ENCODE measurements at places on chromosomes 11 and 22.

DNA sequence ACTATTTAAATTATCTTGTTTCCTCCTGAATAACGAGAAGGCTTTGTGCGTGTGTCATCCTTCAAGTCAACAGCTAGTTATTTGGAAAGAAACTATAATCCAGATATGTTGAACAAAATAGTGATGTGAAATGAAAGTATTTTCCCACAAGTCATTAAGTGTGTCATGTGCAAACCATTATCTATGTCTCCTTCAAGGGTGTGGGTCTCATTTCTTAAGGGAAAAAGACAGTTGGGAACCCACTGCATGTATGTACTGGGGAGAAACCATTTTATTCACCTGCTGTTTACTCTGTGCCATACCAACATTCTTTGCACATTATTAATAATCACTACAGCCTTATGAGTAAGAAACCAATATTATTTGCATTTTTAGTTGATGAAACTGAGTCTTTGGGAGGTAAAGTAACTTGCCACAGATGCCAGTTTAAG, 145.3 kb upstream of the CTSC start:
- no peak for DNase-seq

- DNase-seq: no peak
Measured at GRCh38 chr11:85665733-85666132, 804 bp upstream of the CREBZF start.

DNA sequence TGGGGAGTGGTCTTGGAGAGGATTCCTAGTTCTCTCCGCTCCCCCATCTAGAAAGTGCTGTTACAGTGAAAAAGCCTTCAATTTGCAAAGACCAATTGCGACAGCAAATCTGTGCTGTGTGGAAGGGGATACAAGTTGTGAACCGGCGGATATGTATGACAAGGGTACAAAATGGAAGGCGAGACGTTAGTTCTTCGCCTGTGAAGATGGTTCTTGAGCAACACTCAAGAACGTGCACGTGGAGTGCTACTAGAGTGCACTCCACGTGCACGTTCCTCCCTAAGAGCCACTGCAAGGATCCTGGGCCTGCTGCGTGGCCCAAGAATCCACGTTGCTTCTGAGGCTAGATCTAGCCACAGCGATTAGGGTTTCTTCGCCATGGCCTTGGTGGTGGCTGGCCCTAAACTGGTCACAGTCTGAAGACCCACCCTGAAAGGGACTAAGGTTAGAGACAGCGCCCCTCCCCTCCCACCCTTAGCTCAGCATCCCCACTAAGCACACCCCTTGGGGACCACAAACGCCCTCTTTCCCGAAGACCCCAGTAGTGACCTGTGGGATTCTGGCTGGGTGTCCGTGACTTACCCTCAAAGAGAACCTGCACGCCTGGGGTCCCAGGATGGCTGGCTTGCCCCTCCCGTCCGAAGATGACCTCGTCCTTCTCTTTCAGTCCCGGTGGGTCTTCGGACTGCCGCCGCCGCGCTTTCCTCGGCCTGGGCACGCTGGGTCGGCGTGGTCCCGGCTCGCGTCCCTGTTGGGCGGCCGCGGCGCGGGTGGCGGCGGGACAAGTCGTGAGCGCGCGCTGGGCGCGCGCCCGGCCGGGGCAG, 519 bp upstream of the PDE3B start:
- no peak for DNase-seq

GRCh38 chr11:45087086-45087899, 59.1 kb upstream of the PRDM11 start:
- no peak for DNase-seq

GRCh38 chr22:37210041-37210803, 2.1 kb downstream of the SSTR3 start:
- no peak for DNase-seq

GRCh38 chr11:2213384-2213842, 41.8 kb upstream of the TH start:
- DNase-seq: no peak

GRCh38 chr11:3353066-3353465, 25.9 kb downstream of the ZNF195 start:
- DNase-seq: no peak

DNA sequence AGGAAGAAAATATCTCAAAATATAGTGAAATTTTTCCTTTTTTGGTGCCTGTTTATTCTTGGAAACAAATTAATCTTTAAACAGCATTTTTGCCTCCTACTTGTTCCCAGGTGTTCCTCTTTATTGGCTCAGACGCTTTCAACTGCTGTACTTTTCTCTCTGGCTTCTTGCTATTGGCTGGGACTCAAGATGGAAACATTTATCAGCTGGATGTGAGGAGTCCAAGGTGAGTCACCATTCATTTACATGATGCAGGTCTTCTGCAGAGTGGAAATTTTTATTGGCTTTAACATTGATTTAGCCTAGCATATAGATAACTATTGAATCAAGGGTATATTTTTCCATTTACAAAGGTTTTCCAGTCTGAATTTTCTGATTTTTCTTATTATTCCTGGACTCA, 34.4 kb upstream of the DNAJB13 start:
- DNase-seq: no peak

- no peak for DNase-seq
Measured at GRCh38 chr11:114819028-114819427, 140.7 kb downstream of the NXPE2 start.

DNA sequence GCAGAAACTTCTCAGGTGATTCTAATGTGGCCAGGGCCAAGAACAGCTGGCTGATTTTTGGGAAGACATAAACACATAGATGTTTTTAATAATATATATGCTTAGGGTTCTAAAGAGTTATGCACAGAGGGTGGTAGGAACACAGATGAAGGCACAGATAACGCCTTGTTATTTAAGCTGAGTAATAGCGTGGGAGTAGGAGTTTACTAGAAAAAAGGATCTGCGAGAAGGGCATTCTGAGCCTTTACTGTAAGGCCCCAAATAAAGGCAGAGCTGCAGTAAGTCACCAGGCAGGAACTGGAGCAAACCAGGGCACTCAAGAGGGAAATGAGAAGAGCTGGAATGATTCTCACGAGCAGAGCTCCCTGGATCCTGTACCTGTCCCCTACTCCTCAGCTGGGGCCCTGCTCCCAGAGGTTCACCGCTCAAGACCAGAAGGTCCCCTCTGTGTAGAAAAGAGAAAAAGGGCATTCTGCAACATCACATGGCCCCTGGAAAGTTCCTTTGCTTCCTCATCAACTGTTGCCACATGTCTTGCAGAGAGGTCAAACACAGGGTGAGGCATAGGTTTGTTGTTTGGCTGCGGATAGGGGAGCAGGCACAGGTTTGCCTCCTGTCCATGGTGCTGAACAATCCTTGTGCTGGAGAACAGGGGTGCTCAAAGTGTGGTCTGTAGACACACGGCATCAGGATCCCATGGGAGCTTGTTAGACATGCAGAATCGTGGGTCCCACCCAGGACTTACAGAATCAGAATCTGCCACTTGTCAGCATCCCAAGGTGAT, 125.7 kb downstream of the TENM4 start:
- DNase-seq: no peak

GRCh38 chr22:47019012-47019790, 256.8 kb downstream of the TBC1D22A start:
- DNase-seq: no peak

GRCh38 chr11:46039990-46040389, 81.3 kb downstream of the PHF21A start:
- no peak for DNase-seq

GRCh38 chr11:117766026-117766425, 31.0 kb downstream of the DSCAML1 start:
- DNase-seq: no peak

- DNase-seq: no peak
Measured at GRCh38 chr22:28792491-28793383, 7.6 kb downstream of the XBP1 start.

DNA sequence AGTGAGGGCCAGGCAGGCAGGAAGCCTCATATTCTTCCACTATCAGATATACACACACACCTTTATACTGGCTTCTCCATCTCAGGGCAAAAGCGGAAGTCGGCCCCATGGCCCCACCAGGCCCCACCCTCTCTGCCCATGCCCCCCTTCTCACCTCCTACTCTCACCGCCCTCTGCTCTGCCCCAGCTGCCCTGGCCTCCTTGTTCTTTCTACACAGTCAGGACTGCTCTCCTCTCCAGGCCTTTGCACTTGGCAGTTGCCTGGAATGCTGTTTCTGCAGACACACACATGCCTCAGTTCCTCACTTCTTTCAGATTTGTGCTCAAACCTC, 25.3 kb downstream of the OTOG start:
- no peak for DNase-seq

DNA sequence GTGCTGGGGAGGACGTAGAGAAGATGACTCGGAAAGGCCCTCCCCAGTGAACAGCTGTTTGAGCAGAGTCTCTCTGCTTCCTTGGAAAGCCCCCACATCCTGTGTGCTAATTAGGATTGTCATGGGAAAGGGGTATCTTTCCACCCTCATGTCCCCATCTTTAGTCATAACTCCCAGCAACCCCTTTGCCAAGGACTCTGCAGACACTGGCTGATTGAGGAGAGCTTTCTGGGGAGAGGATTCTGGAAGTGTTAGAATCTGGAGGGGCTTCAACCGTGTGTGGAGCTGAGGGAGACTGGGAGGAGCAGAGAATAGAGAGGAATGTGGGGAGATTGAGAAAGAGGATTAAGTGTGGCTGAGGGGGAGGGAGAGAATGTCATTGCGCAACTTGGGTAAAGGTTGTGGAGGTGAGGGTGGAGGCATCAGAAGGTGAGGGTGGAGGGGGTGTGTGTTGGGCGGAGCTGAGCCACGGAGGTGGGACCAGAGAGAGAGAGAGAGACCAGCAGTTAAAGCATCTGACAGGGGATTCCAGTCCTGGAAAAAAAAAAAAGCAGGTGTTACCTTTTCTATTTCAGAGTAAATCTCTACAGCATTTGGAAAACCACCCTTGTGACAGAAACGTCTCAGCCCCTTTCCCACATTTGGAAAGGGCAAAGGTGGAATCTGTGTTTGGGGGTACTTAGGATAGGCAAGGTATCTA, 2.2 kb downstream of the DTX4 start:
- DNase-seq: no peak

DNA sequence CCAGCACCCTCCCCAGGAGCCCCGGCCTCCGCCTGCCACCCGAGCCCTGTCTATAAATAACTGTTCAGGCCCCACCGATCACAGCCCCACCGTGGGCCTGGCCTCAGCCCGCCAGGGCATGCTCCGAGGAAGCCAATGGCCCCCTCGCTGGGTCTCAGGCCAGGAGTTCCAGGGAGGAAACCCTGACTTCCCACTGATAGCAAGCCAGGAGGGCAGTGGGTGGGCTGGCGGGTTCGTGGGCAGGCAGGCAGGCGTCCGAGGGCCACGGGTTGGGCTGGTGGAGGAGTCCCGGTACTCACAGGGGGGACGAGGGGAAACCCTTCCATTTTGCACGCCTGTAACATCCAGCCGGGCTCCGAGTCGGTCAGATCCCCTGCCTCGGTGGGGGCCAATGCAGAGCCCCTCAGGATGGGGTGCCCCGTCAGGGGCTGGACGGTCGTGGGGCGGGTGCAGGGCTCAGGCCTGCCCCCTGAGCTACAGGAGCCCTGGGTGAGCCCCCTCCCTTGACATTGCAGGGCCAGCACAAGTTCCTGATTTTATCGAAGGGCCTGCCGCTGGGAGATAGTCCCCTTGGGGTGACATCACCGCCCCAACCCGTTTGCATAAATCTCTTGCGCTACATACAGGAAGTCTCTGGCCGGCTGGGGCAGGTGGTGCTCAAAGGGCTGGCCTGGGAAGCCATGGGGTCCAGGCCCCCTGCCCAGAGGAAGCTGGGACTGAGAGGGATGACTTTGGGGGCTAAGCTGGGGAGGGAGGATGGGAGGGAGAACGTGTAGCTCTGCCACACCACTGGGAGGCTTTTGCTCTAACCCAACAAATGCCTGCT, at the start of gene SPI1:
SPI1 (minus strand) TSS at position 538 of the 826 bp plus-strand sequence; CDS start at position 344, 194 bp downstream.
- peak; percentile 83 for DNase-seq

GRCh38 chr22:36725366-36726006, 21.9 kb upstream of the CACNG2 start:
- no peak for DNase-seq

DNA sequence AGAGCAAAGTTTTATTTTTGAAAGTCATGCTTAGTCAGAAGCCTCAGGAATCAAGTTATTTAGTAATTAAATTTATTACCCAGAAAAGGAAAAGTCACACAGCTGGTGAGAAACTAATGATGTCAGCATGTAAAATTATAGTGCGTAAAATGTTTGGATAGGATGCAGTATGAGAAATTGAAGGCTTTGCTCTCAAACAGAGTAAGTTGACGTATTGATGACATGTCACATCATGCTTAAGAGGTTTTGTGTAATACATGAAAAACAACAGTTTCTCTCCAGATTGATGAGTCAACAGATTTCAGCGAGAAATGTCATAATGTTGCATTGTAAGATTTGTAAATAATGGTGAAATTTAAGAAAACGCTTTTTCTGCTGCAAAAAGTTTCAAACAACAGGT, 769.8 kb downstream of the METTL15 start:
- no peak for DNase-seq

DNA sequence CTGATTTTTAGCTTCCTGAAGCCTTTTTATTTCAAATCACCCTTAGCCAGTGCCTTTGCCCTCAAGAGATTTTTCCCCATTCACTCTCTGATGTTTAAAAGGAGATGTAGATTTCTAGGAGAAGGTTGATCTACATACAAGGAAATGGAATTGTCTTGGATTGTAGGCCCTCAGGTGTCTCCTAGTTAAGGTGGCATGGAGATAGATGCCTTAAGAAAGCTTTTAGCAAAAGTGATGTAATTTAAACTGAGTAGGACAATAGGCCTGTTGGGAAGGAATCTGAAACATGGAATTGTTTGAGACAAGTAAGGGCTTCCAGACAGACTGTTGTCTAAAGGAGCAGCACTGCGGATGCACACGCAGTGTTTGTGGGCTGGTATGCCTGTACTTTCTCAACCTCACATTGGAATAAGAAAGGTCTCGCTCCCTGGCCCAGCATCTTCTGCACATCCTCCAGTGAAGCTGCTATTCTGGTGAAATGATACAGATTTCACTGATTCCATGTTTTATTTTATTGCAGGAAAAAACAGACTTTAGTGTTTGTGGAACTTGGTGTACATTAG, 69.8 kb upstream of the SLC25A18 start:
- DNase-seq: no peak

DNA sequence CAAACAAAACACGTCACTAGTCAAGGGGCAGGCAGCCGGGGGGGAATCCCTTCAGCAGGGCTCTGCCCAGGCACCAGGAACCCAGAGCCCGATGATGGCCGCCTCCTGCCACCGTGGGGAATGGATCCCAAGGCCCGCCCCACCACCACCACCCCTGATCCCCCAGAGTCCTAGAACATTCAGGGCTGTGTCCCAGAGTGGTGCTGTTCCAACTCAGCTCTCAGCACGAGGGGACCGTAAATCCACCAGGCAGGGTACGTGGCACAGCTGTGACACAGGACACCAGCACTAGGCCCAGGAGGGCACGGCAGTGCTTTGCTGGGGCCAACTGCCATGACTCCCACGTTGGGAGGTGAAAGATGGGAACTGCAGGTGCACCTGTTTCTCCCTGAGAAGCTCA, 29.6 kb downstream of the ANO1 start:
- DNase-seq: no peak

DNA sequence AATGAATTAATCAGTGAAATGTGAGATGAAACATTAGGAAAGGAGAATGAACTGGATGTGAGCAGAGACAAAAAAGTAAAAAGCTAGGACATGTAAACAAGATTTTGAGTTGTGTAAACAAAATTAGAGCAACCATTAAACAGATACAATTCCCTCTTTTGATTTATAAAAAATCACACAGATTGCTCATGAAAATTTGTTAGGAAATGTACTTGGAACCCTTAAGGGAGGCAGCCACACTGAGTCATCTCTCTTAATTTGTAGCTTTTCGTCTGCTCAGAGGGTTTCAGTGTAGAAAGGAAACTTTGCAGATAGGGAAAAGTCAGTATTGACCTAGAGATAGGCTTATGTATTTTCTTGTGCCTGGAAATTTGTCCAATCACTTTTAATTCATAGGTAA, 49.6 kb upstream of the ME3 start:
- no peak for DNase-seq
